Naive B cell (primary cell): ENCODE measurements at places on chromosomes 16 and 17.
A peak's percentile ranks its signal among the peaks of the same experiment; 100 is the strongest.

- DNase-seq, result no peak
Measured at GRCh38 chr17:10318535-10318934, 54.3 kb downstream of the MYH13 start.

DNA sequence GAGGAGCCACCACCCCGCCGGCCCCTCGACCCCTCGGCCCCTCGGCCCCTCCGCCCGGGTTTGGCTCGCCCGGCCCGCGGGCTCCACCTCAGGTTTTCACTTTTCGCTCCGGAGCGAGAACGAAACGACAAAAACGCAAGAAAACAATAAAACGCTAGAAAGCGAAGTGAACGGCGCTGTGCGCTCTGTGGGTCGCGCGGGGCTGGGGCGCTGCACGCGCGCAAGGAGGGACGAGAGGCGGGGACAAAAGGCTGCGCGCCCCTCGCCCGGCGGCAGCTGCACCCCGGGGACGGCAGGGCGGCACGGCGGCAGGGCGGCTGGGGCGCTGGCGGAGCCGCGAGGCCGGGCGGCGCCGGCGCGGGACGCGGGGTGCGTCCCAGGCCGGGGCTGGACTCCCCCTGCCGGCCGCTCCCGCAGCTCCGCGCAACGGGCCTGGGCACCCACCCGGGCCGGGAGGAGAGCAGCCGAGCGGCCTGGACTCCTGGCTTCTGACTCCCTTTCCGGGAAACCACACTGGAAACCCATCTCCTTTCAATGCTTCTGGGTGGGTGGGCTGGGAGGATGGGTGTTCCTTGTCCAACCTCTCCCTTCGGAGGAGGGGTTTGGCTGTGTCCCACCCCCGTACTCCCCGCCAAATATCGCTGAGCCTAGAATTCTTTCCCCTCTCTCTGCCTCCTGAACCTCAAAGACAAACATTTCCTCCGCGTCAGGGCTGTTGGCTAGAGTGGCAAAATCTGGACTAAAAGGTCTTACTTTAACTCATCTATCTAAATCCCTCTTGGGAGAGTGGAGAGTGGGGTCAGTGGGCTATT lies 9.9 kb downstream of the TBX2 start:
- DNase-seq, result peak; percentile 52

DNA sequence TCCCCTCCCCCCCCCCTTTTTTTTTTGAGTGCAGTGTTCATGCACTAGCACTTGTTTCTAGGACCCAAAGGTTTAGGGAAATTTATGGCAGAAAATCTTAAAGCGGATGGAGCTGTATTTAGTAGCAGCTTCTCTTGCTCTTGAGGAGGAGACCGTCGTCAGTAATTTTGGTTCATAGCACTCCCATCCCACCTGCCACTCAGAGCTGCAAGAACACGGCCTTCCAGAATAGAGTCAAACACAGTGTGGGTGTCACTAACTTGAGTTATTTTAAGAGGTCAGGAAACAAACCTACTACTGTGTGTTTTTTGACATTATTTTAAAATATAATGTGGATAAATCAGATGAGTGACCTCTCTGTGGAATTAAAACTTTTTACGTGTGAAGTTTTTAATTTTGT lies 37.3 kb downstream of the SEC14L1 start:
- DNase-seq, result no peak

GRCh38 chr17:66494023-66494803 lies 191.8 kb downstream of the PRKCA start:
- DNase-seq, result no peak

DNA sequence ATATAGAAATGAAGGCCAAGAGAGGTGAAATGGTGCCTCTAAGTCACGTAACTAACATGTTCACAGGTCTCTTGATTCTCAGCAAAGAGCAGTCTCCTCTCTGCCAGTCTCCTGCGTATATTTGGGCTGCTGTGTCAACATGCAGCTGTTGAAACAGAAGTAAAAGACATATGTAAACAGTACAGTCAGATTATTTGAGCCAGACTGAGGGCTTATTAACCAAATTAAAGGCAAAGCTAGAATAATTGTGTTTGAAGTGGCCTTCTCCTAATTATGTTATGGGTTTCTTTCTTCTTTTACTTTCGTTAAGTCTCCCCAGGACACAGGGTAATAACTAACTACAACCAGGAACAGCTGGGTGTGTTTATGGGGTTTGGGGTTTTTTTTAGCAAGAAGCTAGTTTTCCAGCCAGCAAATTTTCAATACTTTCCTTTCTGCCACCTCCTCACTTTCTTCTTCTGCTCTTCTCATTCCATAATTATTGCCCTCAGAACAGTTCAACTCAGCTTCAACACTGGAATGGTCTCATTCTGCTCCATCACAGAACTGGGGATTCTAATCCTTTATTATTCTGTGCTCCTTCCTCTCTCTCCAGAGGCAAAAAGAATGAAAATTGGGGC lies 18.4 kb downstream of the G6PC1 start:
- DNase-seq, result no peak

GRCh38 chr16:78571434-78571833 lies 472.0 kb downstream of the WWOX start:
- no peak for DNase-seq

- DNase-seq, result no peak
Measured at GRCh38 chr17:58314706-58315015, 13.9 kb downstream of the TSPOAP1 start.

GRCh38 chr16:4663465-4663776 lies 29.9 kb upstream of the NUDT16L1 start:
- no peak for DNase-seq

DNA sequence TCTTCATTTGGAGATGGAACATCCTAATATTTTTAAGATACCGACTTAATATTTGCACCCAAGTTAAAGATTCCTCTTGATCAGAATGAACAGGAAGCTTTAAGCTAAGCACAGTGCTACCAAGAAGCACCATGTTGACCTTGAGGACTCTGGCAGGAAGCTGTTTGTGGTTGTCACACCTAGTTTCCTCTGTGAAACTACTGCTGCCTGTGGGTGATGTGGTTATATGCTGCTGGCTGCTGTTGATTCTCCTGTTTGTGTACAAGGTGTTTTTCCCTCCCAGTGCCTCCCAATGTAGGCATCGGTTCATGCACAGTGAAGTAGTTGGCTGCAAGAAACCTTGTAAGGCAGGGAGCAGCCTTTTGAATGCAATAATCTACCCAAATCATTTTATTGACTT lies 23.4 kb downstream of the RBL2 start:
- DNase-seq, result peak; percentile 74

GRCh38 chr17:64537488-64537887 lies 30.7 kb downstream of the CEP95 start:
- no peak for DNase-seq

- DNase-seq, result no peak
Measured at GRCh38 chr17:8868529-8868951, 1.1 kb upstream of the PIK3R6 start.

DNA sequence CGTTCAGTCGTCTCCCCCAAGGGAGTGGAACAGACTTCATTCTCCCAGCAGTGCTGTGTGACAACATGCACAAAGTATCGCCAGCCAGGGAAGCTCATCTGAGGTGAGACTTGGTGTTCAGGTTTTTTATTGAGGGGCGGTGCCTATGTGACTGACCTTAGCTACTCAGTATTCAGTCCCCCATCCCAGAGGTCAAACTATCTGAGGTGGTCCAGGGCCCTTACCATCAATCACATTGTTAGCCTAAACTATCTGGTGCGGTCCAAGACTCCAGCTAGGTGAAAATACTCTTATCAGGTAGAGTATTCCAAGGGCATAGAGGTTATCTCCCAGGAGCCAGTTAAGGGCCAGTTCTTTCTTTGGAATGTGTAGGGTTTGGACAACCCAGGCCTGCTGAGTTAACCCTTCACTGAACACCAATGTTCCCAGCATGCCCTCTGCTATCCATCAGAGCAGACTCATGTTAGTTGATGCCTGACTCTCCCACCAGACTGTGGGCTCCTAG lies 5.4 kb upstream of the CACNG1 start:
- no peak for DNase-seq

DNA sequence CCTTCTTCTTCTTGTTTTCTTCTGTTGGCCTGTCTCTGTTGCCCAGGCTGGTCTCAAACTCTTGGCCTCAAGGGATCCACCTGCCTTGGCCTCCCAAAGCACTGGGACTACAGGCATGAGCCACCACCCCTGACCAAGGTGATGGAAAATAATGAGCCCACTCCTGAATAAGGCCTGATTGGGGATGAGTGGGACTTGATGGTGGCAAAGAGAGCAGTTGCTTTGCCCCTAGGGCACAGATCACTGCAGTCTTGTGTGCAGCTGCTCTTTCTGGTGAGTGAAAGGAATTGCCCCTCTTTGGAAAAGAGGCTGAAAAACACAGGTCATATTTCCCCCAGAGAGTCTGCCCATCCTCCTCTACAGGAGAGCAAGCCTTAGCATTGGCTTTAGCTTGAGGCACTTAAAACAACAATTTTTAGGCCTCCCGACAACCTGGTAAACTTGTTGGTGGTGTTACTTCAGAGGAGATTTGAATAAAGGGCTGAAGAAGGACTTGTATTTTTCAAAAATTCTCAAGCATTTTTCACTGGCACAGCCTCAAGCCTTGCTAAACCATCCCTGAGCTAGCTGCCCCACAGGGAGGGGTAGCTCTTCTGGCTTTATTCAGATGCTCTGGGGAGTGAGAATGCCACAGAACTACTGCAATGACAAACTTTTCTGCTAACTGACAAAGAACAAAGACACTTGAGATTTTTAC lies 6.1 kb upstream of the PDP2 start:
- DNase-seq, result no peak

DNA sequence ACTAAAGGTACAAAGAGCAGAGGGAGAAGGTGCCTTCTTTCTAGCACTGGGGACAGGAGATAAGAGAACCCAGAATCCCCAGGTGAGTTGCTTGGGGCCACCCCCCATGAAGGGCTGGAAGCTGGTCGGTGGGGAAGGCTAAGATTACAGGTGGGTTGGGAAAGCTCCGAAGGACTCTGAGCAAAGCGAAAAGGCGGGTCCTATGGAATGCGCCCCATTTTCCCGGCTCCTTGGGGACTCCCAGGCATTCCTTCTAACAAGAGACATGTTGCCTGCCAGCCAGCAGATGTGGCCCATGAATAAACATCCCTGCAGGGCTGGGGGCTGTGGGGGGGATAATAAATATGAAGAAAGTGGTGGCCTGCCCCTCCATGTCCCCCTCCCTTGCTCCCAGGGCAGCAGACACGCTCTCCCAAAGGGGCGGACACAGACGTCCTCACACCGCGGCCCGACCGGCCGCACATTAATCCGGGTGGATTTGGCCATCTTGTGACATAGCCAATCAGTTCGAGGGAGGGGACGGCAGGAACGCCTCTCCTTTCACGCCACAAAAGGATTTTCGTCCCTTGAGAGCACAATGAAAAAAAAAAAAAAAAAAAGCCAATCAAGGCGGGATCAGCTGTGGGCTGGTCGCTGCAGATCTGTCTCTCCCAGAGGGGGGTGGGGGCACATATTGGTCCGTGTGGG lies 98.5 kb downstream of the SOX9 start:
- no peak for DNase-seq

- DNase-seq, result no peak
Measured at GRCh38 chr16:86035906-86036305, 136.9 kb downstream of the IRF8 start.

DNA sequence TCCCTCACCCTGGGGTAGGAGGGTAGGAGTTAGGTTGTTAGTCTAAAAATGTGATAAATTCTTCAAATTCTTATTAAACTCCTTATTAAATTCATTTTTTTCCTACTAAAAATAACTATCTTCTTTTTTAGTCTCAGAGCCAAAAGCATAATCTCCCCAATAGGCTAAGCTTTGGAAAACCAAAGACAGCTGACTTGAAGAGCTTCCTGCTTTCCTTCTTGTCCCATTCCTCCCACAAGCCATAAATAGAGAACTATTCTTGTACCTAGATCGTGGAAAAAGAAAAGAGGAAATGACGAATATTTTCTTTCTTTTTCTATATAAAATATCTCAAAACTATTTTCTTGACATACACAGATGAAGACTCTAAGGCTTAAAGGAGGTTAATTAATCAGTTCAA lies 486.9 kb downstream of the CDH8 start:
- no peak for DNase-seq

GRCh38 chr17:81183316-81183715 lies 17.3 kb upstream of the AATK start:
- no peak for DNase-seq

DNA sequence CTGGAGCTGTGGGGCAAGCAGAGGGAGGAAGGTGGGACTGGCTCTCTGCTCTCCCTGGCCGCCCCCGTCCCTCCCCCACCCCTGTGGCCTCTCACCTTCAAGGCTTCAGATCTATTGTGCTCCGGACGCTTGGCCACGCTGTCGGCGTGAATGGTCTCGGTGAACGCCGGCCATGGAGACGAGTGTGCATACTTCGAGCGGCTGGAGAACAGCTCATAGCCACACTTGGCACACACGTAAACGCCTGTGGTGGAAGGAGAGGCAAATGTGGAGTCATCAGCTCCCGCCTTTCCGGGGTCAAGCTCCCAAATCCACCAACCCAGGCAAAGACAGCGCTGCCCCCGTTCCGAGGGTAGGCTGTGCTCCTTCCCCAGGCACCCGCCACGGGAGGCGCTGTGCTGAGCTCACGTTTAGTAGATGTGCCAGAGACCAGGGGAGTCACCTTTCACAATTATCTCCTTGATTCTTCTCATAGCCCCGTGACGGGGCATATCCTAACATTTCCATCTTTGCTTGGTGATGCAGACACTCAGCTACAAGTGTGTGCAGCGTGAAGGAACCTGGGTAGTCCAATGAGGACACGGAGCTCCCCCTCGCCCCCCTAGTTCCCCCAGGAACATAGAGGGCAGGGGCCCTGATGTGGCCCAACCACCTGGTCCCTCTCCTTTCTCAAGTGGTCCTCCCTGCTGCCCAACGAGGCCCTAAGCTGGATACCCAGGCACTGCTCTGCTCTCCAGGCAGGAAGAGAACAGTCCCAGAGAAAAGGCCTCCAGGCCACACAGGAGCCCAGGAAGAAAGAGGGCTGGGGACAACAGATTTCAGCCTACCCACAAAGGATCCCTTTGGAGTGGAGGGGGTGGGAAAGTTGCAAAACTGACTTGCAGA lies 1.6 kb downstream of the MSRB1 start:
- no peak for DNase-seq

GRCh38 chr16:51276336-51276735 lies 125.3 kb upstream of the SALL1 start:
- no peak for DNase-seq

DNA sequence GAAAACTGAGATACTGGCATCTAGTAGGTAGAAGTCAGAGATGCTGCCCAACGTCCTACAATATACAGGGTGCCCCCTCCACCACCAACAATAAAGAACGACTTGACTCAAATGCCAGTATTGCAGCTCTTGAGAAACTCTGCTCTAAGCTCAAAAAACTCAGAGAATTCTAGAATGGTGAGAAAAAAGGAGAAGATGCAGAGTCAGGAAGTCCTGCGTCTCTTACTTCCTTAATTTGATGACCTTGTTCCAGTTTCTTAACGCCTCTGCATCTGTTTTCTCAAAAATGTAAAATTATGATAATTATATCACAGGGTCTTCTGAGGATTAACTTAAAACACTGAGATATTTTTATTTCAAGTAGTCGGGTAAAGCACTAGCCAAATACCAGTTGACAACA lies 1.7 kb upstream of the HSBP1 start:
- peak; percentile 68 for DNase-seq

DNA sequence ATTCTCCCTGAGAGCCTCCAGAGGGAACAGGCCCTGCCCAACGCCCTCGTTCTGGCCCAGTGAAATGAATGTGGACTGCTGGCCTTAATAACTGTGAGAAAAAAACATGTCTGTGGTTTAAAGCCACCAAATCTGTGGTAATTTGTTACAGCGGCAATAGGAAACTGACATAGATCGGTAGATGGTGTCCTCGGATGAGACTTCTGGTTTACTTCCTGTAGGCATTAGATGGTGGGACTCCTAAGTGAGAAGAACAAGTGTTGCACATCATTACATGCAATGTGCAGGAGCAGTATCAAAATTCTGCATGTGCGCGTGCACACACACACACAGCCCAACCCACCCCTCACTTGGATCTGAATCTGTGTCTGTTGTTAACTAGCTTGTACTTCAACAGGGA lies 42.0 kb downstream of the CDK5R1 start:
- DNase-seq, result no peak
